EL (cell line): ENCODE measurements at places on chromosomes 1 and 21.

DNA sequence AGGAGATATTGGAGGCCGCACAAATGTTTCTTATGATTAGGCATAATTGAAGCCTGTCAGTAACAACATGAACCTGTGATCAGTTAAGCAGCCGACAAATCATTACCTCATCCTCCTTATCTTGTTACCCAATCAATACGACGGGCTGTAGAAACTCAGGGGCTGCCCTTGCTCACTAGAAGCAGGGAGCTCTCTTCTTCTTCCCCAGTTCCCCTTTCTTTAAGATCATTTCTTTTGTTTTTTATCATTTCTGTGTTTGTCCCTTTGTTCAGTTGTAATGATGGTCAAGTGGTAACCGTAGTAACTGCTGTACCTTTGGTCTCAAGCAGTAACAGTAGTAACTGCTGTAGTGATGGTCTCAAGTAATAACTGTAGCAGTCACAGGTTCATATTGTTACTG is 13.8 kb upstream of the FCGR2A start:
- DNase-seq = no peak

GRCh38 chr21:42435401-42435800 is 31.7 kb downstream of the UBASH3A start:
- no peak for DNase-seq

- no peak for DNase-seq
These were observed 5.9 kb downstream of the OTUD3 start for GRCh38 chr1:19888112-19888511.

- DNase-seq = no peak
These were observed 263.1 kb upstream of the CHRM3 start for GRCh38 chr1:239123260-239123659.

DNA sequence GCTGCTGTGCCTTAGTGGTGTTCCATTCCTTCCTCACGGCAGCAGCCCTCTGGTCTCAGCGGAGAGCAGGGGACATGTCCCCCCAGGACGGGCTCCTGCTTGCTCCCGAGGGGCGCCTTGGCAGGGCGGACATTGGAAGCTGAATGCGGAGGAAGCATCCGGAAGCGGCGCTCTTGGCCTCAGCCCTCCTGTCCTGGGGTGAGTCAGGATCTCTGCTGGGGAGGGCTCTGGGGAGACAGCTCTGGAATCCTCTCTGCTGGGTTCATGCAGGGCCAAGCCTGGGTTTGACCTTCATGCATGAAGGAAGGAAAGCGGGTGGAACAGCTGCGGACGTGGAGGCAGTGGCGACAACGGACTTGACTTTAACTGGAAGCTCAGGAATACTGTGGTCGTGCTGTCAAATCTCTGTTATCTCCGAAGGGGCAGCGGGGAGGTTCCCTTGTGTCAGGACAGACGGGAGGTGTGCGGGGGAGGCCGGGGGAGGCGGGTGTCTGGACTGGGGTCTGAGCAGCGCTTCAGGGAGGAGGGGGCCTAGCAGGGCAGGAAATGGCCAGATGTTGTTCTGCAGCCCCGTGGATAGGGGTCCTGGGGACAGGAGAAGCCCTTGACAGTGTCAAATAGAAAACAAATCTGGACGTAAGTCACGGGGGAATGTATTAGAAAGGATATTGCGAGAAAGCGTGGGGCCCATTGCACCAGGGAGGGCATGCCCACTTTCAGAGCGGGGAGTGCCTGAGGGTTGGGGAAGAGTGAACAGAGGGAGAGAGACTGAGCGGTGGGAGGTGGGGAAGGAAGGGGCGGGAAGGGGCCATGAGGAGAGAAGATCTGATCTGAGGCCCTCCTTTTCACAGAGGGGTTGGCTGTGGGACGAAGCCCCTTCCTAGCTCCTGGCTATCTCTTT is 26.6 kb downstream of the CRYAA start:
- DNase-seq = no peak

DNA sequence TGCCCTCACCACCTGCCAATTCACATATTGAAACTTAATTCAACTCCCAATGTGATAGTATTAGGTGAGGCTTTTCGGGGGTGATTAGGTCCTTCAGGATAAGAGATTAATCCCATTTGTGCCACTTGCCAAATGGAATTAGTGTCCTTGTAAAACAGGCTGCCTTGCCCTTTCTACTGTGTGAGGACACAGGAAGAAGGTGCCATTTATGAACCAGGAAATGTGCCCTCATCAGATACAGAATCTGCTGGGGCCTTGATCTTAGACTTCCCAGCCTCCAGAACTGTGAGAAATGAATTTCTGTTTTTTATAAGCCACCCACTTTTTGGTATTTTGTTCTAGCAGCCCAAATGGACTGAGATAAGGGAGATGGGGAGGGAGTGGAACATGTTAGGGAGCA is 39.1 kb upstream of the AGL start:
- no peak for DNase-seq

- DNase-seq = no peak
These were observed 120.8 kb upstream of the GADD45A start for GRCh38 chr1:67564193-67564592.

DNA sequence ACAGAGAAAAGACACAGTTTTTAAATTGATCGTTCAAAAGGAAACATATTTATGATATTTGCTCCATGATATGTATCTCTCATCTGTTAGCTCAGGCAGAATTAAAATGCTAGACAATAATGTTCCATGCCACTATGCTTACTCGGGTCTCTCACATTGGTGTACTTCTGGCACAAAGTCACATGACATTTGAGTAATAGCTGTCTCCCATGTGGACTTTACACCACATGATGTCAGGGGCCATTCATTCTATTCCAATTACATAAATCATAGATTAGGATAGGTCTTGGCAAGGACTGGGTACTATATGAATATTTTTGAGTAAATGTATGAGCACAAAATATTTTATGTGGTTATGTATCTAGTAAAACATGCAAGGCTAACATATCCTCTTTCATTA is 648.4 kb downstream of the PLA2G4A start:
- DNase-seq = peak; percentile 15

DNA sequence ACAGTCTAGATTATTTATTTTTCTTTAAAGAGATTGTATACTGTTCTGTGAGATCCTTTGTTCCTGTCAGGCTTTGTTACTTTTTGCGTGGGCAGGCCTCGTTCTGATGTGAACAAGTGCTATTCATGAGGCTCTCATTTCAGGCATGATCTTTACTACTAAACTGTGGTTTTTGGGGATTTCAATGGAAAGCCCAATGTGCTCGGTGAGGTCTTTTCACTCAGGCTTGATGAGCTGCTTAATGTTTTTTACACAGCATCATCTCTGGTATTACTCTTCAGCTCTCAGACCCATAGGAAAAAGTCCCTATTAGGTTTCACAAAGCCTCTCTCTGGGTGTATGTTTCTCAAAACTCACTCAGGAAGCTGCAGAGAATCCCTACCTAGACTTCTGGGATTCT is 419.4 kb downstream of the GPATCH2 start:
- DNase-seq = no peak

GRCh38 chr1:51344276-51344601 is 13.9 kb upstream of the TTC39A start:
- DNase-seq = no peak

DNA sequence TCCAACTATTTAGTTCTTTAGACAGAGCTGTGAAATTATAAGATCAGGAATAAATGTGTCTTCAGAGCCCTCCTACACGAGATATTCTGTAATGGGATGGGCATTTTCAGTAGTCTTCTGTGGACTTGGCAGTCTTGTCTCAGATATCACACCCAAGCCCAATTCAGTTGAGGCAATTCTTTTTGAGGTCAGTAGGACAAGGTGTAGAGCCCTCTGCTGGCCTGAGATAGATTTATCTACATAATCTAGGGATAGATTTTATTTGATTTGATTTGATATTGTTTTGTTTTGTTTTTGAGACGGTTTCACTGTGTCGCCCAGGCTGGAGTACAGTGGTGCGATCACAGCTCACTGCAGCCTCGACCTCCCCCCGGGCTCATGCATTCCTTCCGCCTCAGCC is 77.5 kb downstream of the FMN2 start:
- DNase-seq = peak; percentile 43

- DNase-seq = no peak
These were observed 43.6 kb upstream of the PDE9A start for GRCh38 chr21:42609811-42610210.

GRCh38 chr1:85865213-85865612 is 157.0 kb upstream of the ZNHIT6 start:
- peak; percentile 25 for DNase-seq

DNA sequence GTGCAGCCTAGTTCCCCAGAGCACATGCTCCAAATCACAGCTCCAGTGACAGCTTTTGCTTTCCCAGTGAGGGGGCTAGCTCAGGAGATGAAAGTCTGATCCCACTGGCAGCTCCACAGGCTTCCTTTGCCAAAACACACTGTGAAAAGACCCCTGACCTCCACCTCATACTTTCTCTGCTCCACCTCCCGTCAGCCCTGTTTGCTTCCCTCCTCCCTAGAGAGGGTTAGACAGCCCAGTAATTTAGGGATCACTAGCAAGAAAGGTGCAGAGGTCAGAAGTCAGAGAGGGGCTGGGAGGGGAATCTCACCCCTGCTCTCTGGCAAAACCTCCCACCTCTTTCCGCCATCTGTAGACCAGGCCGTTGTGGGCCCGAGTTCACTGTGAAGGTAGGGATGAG is 62.8 kb downstream of the PLXNA2 start:
- no peak for DNase-seq

DNA sequence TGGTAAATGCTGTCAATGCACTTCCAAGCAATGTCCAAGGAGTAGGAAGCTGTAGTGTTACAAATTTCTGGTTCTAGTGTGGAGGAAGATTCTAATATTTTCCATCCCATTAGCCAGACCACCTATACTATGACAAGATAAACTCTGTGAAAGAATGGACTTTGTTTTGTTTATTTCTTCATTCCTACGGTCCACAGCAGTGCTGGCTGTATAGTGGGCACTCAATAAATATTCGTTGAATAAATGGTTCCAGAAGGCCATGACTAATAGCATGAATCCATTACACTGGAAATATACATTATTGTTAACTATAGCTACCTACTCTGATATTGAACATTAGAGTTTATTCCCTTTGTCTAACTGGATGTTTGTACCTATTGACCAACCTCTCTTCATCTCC is 8.3 kb upstream of the MYSM1 start:
- DNase-seq = no peak

- DNase-seq = no peak
These were observed 213.2 kb upstream of the JUN start for GRCh38 chr1:58997060-58997411.

- DNase-seq = peak; percentile 68
These were observed 28.3 kb downstream of the CFH start for GRCh38 chr1:196680107-196680506.

DNA sequence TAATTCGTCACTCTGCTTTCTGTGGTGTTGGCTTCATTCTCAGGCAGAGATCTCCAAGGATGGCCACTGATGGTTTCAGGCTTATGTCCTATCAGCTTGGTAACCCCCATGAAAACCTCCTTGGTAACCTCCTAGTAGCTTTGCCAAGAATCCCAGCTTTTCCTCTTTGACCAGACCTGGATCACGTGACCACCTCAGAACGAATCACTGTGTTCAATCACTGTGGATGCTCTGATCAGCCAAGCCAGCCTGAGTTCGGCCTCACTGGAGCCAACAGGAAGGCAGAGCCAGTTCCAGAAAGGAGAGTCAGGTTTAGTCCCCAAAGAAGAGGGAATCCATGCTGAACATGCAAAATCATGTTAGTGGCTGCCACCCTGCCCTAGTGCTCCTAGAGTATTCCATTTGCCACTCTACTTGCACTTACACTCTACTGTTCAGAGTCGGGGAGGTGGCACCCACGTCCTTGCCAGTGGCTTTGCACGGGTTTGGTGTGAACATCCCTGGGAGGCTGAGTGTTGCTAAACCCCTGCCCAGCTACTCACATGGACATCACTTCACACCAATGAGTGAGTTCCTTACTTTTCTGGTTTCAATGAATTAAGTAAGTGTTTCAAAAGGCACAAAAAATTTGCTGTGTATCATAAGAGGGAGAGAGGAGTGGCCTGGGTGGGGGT is 33.5 kb upstream of the SSBP3 start:
- DNase-seq = peak; percentile 28
